ENCODE measurements at places on chromosomes 2 and 18. TPM values are rescaled to one million over a fixed set of nuclear protein-coding genes. Genes with fewer than 3 reads are reported as not detected.
A peak's percentile ranks its signal among the peaks of the same experiment; 100 is the strongest.

DNA sequence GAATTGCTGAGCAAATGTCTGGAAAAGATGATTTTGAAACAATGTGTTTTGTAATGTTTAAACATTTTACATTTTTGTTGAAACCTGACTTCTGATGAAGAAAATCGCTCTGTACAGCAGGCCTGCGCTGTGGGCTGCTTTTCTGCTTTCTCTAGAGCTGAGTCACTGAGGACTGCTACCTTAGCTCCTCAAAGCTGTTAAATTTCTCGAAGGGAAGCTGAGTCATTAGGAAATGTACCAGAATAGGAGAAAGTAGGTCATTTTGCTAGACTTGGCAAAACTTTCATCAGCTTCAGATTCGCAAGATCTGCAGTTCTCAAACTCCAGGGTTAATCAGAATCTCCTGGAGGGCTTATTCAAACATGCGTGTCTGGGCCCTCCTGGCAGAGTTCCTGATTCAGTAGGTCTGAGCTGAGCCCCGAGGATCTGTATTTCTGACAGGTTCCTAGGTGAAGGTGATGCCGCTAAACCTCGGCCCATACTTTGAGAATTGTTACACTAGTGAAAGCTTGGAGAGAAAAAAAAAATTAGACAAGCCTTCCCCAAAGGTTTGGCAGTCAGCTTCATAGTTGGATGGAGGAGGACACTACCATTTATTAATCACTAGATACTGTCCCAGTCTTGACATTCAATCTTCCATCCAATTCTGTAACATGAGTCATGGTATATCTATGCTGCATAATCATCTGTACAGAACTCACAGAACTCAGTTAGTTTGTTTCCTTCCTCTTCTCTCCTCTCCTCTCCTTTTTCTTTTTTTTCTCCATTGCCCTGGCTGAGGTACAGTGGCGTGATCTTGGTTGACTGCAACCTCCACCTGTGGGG lies 297.6 kb downstream of the PARD3B start:
- no peak for DNase-seq

GRCh38 chr2:30769891-30770462 lies 37.3 kb downstream of the CAPN13 start:
- DNase-seq, result no peak

DNA sequence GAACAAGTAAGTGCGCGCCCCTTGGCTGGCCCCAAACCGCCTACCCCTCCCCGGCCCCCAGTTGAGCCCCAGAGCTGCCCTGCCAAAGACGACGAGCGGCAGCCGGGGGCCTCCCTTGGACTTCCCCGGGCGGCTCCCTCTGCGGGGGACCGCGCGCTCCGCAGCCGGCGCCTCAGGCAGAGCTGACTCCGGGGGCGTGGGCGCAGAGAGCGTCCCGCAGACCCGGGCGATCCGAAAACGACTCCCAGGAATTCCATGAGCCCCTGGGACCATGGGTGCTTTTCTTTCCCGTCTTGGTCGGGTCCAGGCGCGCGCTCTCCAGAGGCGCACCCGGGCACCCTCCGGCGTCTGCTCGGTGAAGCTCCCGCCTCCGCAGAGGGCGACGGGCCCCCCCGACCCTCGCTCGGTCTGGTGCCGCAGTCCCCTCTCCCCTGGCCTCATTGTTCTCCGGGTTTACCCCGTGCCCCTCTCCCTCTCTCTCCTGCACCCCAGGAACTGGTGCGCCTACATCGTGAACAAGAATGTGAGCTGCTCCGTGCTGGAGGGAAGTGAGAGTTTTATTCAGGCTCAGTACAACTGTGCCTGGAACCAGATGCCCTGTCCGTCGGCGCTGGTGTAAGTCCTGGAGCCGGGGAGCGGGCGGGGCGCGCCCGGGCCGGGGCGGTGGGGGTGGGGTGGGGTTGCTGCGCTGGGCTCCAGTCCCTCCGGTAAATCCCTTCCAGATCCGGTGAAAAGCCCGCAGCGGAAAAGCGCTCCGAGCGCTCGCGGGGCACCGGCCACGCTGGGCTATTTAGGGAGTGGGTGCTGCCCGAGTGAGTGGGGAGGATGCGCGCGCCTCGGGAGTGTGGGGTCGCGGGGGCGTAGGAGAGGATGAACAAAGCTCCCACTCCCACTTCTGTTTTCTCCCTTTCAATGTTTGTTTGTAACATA lies 776 bp downstream of the EMILIN2 start:
- DNase-seq, result no peak

- DNase-seq, result no peak
Observed at GRCh38 chr18:6629635-6630140, 99.8 kb upstream of the ARHGAP28 start.

- DNase-seq, result no peak
Observed at GRCh38 chr2:119482481-119483394, 41.5 kb downstream of the SCTR start.

DNA sequence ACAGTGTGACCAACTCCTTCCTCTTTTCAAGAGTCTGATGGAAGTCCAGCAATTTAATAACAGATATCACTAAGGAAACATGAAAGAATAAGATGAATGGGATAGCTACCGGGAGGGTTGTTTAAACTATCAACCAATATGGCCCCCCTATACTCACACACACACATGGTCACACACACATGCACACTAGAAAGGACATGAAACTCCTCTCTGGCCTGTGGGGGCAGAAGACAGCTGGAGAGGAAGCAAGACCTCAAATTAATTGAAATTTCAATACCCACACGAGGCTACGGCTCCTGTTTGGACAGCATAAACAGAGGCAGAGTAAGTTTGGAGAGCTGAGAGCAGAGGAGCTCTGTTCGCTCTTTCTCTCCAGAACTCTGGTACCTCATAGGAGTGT lies 34.7 kb upstream of the REEP1 start:
- no peak for DNase-seq

DNA sequence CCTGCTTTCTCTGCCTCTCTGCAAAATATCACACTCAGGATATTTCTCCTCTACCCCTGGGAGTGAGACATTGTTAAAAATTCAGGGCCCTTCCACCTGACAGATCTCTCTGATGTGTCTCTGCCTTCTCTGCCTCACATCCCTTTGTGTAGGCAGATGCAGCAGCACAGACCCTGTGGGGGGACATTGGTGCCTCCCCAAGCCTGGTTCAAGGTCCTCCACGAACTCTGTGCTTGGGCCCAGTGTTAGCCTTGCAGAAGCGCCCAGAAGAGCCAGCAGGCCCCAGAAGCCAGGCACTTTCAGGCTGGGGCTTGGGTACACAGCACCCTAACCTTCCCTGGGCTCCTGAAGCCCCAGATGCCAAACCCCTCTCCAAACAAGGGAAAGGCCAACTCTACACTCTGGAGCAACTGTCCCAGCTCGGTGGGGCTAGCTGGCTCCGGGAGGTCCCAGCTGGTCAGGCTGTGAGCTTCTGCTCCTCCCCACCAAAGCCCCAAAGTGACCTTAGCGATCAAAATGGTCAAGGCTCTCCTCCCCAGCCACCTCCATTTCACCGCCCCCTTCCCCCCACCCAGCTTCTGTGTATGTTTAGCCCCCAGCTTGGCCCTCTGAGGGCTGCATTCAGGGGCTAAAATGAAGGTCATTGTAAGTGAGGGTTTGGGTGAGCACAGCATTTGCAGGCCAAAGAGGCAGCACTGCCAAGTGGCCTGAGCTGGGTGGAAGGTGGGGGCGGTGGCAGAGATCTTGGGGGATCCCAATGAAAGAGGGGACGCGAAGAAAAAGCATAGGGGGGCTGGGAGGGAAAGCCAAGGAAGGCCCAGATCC lies 2.6 kb downstream of the HOXD9 start:
- no peak for DNase-seq

GRCh38 chr18:65487569-65487968 lies 263.2 kb upstream of the CDH7 start:
- no peak for DNase-seq

DNA sequence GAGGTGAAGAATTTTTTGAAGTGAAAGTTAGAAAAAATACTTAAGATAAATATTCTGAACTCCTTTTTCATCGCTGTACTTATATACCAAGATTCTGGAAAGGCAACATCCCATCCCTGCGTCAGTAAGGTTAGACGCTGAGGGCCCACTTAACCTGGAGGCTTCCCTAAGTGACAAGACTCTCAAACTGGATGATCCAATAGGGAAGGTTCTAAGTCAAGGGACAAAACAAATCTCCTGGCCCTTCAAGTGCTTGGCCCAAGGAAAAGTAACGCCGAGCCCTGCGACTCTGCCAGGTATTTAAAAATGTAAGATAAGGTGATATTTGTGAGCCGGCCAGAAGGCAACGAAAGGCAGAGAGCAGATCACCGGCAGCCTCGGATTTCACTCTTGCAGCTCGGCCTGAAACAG lies 1.3 kb downstream of the STK39 start:
- DNase-seq, result no peak

GRCh38 chr18:25223211-25223610 lies 128.8 kb downstream of the ZNF521 start:
- no peak for DNase-seq

DNA sequence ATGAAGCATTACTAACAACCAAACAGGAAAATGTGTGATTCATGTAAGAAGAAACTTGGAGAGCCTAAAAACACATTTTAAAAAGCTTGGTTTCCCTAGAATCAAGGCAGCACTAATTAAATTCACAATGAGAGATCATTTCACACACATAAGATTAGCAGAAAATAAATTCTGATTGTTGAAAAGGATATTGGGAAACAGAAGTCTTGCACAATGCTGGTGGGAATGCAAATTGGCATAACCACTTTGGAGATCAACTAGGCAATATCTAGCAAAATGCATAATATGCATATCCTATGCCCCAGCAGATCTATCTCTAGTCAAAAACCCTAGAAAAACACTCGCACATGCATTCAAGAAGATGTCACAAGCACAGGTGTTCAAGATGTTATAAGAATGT lies 75.3 kb upstream of the SIX3 start:
- DNase-seq, result no peak

DNA sequence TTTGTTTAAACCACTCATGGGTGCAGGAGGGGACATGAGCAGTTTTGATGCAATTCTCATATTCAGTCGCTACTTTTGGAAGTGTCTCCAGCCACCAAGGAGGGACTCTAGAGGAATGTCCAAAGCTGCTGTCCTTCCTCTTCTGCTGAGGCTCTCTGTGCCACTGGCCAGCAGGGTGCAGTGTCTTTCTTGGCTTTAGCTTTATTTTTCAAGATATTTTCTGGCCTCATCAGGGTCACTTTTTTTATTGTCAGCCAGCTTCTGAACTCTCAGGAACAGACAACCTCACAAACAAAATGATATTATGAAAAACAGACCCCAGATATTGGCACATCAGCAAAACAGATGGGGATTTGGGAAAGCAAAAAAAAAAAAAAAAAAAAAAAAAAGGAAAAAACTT lies 289.3 kb upstream of the ZSWIM2 start:
- no peak for DNase-seq

DNA sequence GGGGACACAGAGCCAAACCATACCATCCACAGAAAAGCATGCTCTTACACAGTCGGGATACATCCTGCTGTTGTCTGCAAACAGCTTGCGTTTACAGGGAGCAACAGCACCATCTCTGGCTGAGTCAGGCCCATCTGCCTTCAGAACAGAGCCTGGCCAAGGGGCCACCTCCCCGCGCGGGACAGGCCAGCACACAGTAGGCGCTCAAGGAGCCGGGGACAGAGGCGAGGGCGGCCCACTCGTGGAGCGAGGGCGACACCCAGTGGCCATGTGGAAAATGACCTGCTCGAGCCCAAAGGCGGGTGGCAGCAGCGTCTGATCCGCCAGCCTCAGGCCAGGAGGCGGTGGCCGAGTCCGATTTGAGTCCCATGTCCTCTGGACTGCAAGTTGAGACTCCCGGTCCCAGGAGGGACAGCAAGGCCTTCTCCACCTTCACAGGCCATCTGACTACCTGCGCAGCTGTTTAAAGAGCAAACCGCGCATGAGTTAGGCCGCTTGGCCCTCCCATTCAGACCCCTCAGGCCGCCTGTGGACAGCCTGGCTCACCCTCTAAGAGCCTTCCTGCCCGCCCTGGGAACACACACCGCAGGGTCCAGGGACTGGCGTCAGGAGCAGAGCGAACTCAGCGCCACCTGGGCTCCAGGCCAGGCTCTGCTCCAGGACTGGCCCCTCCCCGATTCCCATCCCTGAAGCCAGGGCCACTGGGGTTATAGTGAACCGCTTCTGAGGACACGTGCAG lies 38.3 kb downstream of the TTC32 start:
- no peak for DNase-seq

- DNase-seq, result no peak
Observed at GRCh38 chr2:3948191-3948590, 244.8 kb downstream of the DCDC2C start.

GRCh38 chr2:241885291-241885945 lies 15.9 kb downstream of the RTP5 start:
- peak; percentile 85 for DNase-seq

- no peak for DNase-seq
Observed at GRCh38 chr2:100376836-100377235, 40.6 kb downstream of the CHST10 start.

GRCh38 chr2:119575439-119575838 lies 31.2 kb downstream of the CFAP221 start:
- DNase-seq, result no peak

GRCh38 chr2:47617523-47618271 lies 165.2 kb upstream of the MSH6 start:
- no peak for DNase-seq

GRCh38 chr18:61736133-61736532 lies 156.7 kb downstream of the RNF152 start:
- no peak for DNase-seq

- no peak for DNase-seq
Observed at GRCh38 chr18:48952287-48953103, 1.7 kb upstream of the SMAD7 start.

DNA sequence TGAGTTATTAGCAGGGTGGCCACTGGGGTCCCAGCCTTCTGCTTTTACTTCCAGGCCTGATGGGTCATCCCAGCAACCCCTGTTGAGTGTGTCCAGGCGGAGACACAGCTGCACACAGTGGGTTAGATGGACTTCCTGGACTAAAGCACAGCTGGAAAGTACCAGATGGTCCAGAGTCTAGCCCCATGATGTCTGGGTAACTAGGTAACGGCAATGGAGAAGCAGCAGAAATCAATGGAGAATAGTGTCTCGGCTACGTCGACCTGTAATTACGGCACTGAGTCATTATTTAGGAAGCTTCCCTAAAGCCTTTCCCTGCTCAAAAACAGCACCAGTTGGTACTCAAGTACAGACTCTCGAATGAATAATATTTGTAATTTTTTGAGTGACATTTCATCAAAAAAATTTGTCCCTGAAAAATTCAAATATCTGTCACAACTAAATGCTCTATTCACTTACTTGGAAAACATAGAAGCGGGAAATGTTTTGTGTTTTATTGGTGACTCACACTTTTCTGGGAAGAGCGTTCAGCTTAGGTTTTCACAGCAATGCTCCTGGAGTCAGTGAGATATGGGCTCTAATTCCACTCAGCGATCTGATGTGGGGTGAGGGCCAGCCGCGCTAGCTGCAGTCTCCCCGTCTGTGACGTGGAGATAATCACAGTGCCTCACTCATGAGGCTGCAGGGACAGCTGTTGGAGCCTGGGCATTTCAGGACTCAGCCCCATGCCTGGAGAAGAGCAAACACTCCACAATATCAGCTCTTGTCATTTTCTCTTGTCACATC lies 16.2 kb upstream of the ARL4C start:
- DNase-seq, result no peak

The CRYBA2 gene
- not detected for total RNA-seq

The TWIST2 gene
- 2.4 TPM for total RNA-seq

The VIT gene
- total RNA-seq, result 0.15 TPM

The CD226 gene
- total RNA-seq, result 0.82 TPM

The LCT gene
- not detected for total RNA-seq

The HOXD11 gene
- not detected for total RNA-seq

The TPO gene
- total RNA-seq, result not detected

The SERPINB12 gene
- total RNA-seq, result not detected

The PSD4 gene
- 5.2 TPM for total RNA-seq

The FASTKD2 gene
- total RNA-seq, result 16.8 TPM

The MC4R gene
- not detected for total RNA-seq

Data from chondrocyte (in vitro differentiated cells).